ENCODE measurements at places on chromosomes 13 and 19.

DNA sequence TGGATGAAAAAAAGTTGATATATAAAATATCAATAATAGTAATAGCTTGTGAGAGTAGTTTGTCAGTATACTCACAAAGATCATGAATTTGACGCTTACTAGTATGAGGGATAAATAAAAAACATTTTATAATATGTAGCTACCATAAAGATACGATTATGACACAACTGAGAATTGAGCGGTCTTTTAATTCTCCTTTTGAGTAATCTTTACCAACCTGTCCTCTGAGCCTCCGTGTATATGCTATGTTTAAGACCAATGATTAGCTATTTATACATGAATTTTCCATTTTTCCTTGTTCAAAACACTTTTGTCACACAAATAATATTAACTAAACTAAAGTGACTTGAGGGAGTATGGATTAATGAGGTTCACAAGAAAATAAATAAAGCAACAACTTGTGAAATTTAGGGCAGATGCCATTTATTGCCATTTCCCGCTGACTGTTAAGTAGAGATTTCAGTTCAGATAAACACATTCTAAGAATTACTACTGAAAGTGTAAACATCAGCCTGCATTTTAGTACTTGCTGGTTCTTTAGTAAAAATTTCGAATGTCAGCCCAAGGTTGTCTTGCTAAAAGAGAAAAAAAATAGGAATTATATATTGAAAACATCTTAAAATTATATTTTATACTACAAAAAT lies 6.2 kb upstream of the IRS2 start:
- DNase-seq: no peak

GRCh38 chr19:19966862-19967261 lies 66.1 kb downstream of the ZNF93 start:
- no peak for DNase-seq

DNA sequence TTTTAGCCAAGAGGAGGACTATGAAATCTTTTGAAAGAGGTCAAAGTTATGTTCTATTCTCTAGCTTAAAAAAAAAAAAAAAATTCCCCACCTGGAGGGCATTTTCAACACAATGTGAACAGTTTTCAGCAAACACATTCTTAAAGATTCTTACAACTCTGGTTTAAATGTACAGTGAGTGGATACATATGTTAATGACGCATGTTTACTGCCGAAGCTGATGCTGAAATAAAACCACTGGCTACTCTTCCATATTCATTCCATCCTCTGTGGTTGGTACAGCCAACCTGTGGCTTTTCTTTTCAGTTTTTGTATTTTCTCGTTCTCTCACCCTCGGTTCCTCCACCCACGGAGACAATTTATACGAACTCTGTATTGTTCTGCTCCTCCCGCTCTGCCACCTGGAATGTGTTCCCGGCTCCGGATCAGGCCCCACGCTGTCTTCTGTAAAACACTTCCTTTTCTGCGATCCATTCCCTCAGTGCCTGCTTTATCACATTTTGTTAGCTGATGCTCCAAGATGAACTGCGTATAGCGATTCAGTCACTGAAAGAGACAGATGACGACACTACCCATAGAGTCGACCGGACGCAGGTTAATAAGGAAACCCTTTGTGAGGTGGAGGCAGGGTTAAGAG lies 466.4 kb upstream of the ARGLU1 start:
- DNase-seq: no peak

DNA sequence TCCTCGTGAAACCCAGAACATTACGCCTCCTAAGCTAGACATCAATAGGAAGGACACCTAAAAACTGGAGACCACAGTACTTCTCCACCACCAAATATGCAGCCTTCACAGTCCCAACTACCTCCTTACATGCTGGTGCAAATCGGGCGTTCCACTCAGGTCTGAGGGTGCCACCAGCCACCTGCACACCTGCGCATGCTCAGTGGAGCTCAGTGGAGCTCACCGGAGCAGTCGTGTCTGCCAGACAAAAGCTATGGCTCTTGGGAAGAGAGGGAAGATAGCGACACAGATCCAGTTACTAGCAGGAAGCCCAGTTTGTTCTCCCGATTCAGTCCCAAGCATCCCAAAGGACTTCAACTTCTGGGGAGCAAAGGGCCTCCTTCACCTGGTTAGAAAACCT lies 237.1 kb downstream of the TSHZ3 start:
- DNase-seq: no peak

GRCh38 chr19:16457195-16457953 lies 14.4 kb downstream of the EPS15L1 start:
- DNase-seq: peak; percentile 74

GRCh38 chr13:110564472-110564985 lies 3.0 kb upstream of the RAB20 start:
- no peak for DNase-seq

- DNase-seq: no peak
Measured at GRCh38 chr13:73662833-73663232, 471.4 kb downstream of the KLF12 start.

DNA sequence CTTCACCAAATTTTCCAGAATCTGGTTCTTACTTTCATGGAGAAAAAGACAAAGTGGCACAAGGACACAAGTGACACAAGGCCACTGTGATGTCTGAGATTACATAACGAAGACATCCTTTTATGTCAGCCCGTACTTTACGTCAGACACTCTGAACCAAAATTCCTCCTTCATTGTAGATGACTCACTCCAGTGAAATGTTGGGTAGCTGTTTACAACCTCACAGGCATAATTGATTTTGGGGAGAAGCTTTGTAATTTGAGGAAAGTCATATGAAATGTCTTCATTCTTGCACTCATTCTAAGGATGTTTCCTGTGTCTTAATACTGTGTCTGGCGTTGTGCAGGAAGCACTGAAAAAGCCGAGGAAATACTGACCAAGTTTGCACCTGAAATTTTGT lies 20.0 kb upstream of the LGALS14 start:
- no peak for DNase-seq

GRCh38 chr13:109695402-109696190 lies 90.8 kb downstream of the IRS2 start:
- no peak for DNase-seq

GRCh38 chr13:101481421-101481820 lies 28.9 kb downstream of the ITGBL1 start:
- no peak for DNase-seq

GRCh38 chr19:1577929-1578618 lies 9.9 kb upstream of the MEX3D start:
- DNase-seq: no peak

DNA sequence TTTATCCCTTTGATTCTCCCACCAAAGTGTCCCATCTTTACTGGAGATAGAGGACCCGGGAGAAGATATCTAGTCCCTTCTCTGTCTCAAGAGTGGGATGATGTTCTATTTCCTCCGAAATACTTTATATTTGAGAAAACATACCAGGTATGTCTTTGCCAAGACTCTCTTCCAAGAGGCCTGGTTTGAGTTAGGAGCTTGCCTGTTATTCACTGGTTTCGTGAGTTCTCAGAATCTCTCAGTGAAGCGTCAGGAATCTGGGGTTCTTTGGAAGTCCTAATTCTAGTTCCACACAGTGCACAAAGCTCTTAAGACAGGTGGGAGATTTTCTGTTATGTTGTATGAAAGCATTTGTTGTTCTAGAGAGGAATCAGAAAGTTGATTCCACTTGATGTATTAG lies 182.0 kb downstream of the DNAJC15 start:
- no peak for DNase-seq

DNA sequence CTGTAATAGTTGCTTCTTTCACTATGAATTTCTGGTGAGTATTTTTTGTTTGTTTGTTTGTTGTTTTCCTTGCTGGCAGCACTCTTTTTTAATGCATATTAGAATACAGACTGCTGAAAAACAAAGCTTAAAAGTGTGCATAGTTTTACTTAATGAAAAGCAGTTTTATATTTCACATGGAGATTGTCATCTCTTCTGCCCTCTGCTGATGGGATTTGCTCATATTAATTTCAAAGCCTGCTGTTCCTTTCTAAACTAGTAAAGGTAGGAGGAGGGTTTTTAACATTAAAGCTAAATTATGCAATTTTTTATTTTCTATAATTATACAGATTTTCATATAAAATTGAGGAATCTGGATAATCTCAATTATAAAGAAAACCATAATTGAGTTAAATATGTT lies 692.6 kb upstream of the SLITRK1 start:
- peak; percentile 44 for DNase-seq

DNA sequence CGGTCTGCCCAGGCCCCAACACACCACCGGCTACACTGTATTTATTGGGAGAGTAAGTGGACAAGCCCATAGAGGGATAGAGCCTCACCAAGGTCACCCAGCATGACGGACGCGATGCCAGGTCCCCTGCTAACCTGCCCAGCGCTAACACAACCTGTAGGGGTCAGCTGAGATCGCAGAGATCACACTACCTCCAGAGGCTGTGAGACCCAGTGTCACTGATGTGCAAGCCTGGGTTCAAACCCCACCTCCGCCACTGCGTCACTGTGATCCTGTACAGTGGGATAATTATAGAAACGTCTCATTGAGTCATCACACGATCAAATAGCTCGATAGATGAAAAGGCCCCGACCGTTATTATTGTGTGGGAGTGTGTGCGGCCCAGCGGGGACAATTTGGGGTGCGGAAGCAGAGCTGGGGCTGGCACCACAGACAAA lies 10.6 kb upstream of the TLE2 start:
- no peak for DNase-seq

- DNase-seq: no peak
Measured at GRCh38 chr13:46035066-46035465, 17.5 kb downstream of the ZC3H13 start.

GRCh38 chr13:73079359-73079758 lies 20.6 kb downstream of the KLF5 start:
- no peak for DNase-seq

GRCh38 chr13:44879452-44880058 lies 109.7 kb downstream of the NUFIP1 start:
- DNase-seq: peak; percentile 70

- DNase-seq: no peak
Measured at GRCh38 chr19:33029746-33030303, 34.9 kb downstream of the RHPN2 start.

DNA sequence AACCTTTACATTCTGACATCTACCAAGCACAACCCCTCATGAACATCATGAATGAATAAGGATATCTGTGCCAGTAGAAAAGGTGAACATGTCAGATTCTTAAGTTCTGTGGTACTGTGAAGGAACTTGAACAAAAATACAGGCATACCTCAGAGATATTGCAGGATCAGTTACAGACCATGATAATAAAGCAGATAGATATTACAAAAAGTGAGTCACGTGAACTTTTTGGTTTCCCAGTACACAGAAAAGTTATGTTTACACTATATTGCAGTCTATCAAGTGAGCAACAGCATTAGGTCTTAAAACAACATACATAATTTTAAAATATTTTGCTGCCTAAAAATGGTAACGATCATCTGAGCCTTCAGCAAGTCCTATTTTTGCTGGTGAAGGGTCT lies 101.2 kb downstream of the DIAPH3 start:
- DNase-seq: no peak

GRCh38 chr19:8127311-8127710 lies 22.1 kb downstream of the FBN3 start:
- DNase-seq: no peak

DNA sequence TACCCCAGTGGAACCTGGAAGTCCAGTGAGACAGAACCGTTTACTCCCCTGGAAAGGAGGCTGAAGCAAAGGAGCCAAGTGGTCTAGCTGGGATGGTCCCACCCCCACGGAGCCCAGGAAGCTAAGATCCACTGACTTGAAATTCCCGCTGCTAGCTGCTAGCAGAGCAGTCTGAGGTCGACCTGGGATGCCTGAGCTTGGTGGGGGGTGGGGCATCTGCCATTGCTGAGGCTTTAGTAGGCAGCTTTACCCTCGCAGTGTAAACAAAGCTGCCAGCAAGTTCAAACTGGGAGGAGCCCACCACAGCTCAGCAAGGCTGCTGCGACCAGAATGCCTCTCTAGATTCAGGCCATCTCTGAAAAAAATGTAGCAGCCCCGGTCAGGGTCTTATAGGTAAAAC lies 437.0 kb downstream of the SUCLA2 start:
- DNase-seq: no peak

GRCh38 chr19:13055213-13056051 lies 47.2 kb downstream of the LYL1 start:
- DNase-seq: peak; percentile 94

GRCh38 chr13:20460761-20461160 lies 64.9 kb downstream of the CRYL1 start:
- no peak for DNase-seq

DNA sequence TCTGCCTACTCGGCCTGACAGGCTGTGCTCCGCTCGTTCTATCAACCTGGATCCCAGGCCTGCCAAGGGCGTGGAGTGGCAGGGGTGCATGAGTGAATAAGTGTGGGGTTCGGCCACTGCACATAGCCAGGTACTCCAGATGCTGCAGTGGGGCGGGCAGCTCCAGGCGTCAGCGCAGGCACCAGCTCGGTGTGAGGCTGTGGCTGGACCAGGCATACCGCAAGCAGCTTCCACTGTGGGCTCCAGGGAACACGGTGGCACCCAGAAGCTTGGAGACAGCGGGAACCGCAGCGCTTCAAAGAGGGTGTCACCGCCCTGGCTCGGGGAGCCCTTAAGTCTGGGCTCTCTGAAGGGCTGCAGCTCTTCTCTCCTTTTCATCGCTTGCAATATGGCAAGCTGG lies 1630.2 kb downstream of the OLFM4 start:
- DNase-seq: no peak

GRCh38 chr19:49145573-49146407 lies 9.4 kb downstream of the HRC start:
- DNase-seq: peak; percentile 72

- no peak for DNase-seq
Measured at GRCh38 chr19:44723299-44723951, 24.5 kb downstream of the CEACAM16 start.

- DNase-seq: no peak
Measured at GRCh38 chr19:30256496-30256850, 115.7 kb upstream of the ZNF536 start.

- DNase-seq: peak; percentile 78
Measured at GRCh38 chr19:53365134-53365898, at the start of gene ZNF525. ZNF525 (plus strand) TSS chr19:53365705; CDS start chr19:53372282, 6,577 bp downstream.

DNA sequence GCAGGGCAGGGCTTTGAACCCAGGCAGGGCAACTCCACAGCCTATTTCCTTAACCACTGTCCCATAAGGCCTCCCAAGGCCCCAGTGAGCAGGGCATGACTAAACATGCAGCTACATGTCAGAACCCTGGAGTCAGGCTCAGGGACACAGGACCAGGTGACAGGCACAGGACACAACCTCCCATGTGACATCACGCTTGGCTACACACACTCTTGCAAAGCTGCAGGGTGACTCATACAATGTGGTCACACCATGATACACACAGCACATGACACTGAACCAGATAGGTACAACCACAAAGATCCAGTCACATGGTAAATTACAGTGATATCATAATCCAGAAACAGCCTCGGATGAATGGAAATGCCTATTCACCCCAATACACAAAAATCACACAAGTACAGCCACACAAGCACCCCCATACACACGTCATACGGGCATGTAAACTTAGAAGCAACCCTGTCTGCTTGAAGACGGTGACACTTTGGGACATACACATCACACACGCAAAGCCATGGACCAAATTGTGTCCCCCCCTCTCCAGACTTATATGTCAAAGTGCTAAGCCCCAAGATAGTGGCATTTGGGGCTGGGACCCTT lies 14.5 kb downstream of the KLK4 start:
- DNase-seq: peak; percentile 6
